ENCODE measurements at places on chromosomes 16 and 17. TPM values are rescaled to one million over a fixed set of nuclear protein-coding genes. Genes with fewer than 3 reads are reported as not detected.

Gene C16orf95
- 1.7 TPM for total RNA-seq

Gene SLC47A2
- total RNA-seq = not detected

Gene CDH15
- total RNA-seq = not detected

Gene DHRS7C
- not detected for total RNA-seq

Gene ZSCAN10
- total RNA-seq = not detected
